ENCODE measurements at places on chromosomes 5 and 9.
A peak's percentile ranks its signal among the peaks of the same experiment; 100 is the strongest.

DNA sequence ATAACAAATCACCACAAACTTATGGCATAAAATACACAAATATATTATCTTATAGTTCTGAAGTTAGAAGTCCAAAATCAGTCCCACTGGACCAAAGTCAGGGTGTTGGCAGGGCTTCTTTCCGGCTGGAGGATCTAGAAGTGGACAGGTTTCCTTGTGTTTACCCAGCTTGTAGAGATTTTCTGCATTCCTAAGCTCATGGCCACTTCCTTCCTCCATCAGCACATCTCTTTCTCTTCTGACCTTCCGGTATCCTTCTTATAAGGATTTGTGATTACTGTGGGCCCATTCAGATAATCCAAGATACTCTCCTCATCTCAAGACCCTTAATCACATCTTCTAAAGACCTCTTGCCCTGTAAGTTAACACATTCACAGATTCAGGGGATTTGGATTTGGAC, 97.6 kb downstream of the RAB3C start:
- no peak for DNase-seq

- peak; percentile 48 for DNase-seq
Observed at GRCh38 chr9:126702151-126703001, 88.6 kb downstream of the LMX1B start.

DNA sequence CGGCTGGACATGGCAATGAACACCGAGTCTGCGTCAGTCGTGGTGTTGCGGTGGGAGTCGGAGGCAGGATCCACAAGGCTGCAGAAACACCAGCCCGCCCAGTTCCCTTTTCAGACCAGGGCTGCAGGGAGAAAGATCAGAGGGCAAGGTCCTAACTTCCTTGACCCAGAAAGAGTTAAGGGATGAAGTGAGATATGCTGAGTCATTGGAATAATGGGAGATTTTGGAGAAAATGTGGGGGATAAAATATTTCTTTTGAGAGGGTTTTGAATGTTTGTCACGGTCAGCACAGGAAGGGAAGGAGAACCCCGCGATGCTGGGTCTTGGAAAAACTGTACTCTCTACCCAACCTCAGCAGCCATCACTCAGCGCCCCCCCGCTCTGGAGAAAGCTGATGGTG, 416.0 kb downstream of the ICE1 start:
- DNase-seq, result no peak

- no peak for DNase-seq
Observed at GRCh38 chr5:178536541-178537466, 53.4 kb downstream of the COL23A1 start.

- no peak for DNase-seq
Observed at GRCh38 chr5:80957031-80957761, 3.0 kb upstream of the RASGRF2 start.

DNA sequence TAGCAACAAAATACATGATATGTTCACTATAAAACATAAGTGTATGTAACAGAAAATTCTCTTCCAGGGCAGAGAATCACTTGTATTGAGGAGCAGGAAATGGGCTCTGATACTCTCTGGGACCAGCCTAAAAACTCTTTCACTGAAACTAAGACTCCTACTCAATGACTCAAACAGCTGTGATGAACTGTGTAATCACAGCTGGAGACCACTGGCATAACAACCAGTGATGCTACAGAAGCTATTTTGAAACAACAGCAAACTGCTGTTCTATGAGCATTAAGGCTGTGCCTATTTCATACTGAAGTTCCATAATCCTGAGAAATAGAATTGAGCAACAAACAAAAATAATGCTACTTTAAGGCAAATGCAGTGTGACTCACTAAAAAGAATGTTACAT, 594.0 kb downstream of the HINT1 start:
- no peak for DNase-seq

DNA sequence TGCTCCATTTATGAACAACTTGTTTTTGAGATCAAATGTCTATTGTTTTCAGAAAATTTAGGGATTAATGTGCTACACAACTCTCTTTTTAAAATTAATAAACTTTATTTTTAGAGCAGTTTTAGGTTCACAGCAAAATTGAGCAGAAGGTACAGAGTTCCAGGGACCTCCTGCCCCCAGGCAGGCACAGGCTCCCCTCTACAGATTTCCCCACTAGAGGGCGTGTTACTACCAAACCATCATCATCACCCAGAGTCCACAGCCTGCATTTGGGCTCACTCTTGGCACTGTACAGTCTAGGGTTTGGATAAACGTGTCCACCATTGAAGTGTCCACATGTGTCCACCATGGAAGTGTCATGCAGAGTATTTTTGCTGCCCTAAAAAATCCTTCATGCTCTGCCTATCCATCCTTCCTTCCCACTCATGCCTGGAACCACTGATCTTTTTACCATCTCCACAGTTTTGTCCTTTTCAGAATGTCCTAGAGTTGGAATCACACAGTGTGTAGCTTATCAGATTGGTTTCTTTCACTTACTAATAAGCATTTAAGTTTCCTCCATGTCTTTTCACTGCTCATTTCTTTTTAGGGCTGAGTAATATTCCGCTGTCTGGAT, 61.7 kb downstream of the MRPL36 start:
- DNase-seq, result peak; percentile 54

All from CD4-positive, alpha-beta T cell treated with Interleukin-6 for 4 hours (primary cell).